Activated T-cell treated with anti-CD3 and anti-CD28 coated beads, Interleukin-2, amount 50 U/mL, for 48 hours (primary cell): ENCODE measurements at places on chromosomes 12 and 14.

DNA sequence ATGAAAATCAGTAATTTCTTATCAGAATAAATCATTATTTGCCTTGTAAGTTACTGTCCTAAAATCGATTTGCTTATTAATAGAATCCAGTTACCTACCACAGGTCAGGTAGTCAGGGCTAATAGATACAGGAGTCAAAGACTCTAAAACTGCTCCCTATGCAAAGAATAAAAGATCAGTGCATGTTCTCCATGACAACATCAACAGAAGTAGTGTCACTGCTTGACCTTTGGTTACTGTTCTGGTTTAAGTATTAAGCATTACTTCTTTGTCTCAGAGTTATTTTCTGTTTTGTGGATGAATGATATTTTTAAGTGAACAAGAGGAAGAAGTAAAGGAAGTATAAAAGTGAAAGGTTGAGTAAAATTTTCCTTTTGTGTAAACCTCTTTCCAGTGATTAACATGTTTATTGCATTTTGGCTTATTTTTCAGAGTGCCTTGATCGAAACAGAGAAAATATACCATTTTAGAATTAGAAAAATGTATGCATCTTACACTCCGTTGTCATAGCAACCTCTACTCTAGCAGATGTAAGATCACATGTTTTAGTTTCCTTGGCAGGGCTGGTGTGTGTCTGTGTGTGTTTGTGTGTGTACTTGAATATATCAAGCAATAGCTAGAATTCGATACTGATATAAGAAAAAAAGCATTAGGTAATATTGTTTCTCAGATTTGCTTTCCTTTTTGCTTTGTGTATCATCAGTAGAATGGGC, 44.7 kb downstream of the ABCD2 start:
- no peak for DNase-seq

GRCh38 chr12:114046236-114046998, 80.3 kb upstream of the RBM19 start:
- DNase-seq: no peak

DNA sequence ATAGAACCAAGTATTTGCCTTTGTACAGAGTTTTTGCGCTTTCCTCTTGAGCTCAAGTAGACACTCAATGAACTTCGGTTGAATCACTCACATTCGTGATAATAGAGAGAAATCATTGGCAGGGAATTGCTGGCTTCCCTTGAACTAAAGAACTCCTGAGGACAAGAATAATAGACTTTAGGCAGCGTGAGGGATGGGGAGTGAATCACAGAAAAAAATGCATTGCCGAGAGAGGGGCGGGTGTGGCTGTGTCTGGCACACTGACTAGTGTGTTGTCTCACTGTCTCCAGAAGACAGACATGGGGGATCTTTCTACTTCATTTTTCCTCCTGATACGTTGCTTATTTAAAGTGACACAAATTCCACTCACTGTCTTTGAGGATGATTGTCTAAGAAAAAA, 805.2 kb downstream of the BCL11B start:
- no peak for DNase-seq

DNA sequence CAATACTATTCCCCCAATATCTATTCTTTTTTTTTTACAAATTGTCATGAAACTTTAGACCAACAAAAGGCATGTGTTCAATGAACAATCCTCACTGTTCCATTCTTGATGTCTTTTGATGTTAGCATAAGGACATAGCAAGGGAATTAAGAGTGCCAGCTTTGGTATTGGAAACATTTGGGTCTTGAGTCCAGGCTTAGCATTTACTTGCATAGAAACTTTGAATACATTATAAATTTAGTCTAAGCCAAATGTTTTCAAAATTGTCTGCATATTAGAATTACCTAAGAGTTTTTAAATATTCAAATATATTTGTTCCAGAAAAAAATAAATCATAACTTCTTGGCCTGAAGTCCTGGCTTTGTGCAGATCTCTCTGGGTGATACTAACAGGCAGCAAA, 406.5 kb downstream of the LRFN5 start:
- no peak for DNase-seq

DNA sequence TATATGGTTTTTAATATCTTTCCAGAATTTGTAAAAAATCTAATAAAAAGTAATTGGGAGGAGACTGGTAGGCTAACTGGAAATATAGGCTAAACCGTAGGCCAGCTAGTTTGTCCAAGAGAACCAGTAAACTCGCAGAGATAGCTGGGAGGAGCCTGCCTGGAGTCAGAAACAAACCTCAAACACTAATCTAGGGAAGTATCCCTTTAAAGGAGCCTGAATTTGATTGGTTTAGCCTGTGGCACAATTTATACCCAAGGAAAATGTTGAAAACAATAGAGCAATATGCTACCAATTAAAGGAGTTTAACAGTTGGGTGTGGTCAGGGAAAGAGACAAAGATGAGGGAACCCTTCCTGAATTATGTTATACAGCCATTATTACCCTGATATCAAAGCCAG, 109.6 kb downstream of the EML5 start:
- DNase-seq: no peak

DNA sequence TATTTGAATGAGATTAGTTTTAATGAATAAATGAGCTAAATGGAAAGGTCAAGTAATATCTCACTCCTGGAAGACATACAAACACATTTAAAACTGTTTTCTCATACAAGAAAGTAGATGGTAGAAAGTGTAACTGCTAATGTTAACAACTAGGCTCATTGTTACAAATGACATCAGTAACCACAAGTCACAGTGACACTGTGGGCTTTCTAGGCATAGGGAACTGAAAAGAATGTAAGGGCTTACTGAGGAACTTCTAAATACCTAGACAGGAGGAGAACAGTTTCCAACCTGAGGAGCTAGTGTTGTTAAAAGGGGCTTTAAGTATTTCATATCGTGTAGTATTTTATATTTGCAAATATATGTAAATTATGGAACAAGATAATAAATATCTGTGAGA, 17.5 kb upstream of the ERGIC2 start:
- no peak for DNase-seq

DNA sequence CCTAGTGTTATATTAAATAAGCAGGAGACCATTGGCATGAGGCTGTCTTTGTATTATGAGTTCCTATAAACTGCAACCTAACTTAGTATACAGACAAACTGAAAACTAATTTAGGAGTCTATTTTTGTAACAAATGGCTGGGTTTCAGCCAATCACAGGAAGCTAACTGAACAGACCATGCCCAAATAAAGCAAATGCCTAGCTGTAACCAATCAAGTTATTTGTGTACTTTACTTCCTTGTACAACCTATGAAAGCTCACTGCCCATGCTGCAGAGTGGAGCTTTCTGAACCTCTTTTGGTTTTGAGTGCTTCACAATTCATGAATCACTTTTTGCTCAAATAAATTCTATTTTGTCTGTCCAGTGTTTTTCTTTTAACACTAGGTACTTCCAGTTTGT, 41.6 kb downstream of the GUCY2C start:
- DNase-seq: no peak

DNA sequence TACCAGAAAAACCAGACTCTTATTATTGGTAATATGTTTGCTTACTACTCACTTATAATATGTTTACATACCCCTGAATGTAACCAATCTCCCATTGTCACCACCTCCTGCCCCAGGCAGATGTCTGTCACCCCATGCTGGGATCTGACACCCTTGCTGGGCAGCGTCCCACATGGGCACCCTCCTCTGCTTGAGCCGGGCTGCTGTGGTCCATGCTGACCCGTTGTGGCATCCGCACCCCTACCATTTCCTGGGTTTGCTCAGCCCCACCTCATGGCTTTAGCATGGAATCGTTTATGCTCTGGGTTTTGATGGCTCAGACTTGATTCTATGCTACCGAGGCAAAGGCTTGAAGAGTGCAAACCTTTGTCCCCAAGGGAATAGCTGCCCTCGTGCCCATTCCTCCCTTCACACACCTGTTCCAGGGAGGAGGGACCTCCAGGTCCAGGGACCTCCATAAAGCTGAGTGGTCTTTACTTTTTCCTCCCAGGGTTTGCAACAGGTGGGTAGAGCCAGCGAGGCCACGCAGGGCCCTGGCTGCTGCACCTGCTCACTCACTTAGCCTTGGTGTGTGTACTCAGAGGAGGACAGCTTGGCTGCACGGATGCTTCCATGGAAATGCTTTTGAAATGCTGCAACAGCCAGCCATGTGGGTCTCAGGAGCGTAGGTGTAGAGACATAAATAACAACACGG, 68.7 kb downstream of the PRMT8 start:
- no peak for DNase-seq

DNA sequence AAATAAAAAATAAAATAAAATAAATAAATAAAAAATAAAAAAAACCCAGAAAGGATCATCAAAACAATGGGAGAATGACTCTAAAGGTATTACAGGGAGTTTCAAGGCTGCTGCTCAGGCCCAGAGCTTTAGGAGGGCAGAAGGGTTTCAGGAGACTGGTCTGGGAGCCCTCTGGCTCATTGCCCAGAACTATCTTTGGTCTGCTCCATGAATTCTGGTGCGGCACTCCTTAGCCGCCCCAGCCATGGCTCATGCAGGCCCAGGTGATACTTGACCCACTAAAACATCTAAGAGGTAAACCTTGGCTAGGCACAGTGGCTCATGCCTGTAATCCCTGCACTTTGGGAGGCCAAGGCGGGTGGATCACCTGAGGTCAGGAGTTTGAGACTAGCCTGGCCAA, 14.7 kb upstream of the TMED10 start:
- DNase-seq: no peak

DNA sequence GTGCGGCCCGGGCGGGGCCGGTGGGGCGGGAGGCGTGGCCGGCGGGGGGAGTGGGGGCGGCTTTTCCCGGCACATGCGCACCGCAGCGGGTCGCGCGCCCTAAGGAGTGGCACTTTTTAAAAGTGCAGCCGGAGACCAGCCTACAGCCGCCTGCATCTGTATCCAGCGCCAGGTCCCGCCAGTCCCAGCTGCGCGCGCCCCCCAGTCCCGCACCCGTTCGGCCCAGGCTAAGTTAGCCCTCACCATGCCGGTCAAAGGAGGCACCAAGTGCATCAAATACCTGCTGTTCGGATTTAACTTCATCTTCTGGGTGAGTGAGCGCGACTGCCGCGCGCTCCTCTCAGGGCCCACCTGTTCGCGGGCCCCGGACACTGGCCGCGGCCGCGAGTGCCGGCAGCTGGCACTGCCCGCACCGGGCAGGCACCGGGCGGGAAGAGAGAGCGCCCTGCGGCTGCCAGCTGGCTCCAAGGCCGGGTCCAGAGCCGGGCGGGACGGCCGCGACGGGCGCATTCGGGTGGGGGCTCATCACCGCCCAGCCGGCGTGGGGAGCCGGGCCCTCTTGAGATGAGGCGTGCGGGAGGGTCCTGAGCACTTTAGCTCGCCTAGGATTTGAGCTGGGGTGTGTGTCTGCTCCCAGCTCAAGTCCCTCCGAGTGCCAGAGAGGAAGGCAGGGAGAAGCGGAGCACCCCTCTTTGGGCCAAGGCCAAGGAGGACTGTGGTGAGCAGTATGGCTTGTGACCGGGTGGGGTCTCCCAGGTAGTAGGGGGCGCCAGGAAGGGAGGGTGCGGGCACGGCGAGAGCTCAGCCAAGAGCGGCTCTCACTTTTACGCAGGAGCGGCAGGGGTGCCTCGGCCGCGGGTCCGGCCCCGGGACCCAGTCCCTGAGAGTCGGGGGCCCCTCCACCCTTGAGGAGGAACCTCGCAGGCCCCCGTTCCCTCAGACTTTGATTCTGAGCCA, at the start of gene CD9:
TSS of gene CD9 (plus strand) at position 145 of the 957 bp plus-strand sequence. CDS start at position 245, 100 bp downstream.
- DNase-seq: peak; percentile 38

DNA sequence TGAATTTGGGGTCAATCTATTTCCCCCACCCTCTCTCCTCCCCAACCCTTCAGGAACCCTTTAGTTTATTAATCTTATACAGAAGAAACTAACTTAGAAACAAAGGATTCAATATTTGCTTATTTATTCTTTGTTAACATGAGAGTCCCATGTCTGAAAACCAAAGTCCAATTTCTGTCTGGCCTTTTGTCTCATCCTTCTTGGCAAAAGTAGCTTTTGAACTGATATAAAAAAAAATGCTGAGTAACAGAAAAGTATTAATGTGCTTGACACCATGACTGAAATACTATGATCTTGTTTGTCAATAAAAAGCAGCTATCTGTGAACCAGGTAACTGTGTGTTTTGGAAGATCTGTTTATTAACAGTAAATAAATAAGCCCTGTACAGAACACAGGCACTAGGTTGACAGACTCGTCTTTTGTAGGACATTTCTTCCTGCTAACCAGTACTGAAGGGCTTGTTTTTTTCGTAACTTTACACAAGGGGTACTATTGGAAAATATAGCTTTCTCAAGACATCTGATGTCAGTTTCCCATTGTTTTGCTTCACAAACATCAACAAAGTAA, 10.8 kb downstream of the PIGH start:
- DNase-seq: no peak

GRCh38 chr14:32374155-32374554, 45.1 kb downstream of the AKAP6 start:
- DNase-seq: no peak

DNA sequence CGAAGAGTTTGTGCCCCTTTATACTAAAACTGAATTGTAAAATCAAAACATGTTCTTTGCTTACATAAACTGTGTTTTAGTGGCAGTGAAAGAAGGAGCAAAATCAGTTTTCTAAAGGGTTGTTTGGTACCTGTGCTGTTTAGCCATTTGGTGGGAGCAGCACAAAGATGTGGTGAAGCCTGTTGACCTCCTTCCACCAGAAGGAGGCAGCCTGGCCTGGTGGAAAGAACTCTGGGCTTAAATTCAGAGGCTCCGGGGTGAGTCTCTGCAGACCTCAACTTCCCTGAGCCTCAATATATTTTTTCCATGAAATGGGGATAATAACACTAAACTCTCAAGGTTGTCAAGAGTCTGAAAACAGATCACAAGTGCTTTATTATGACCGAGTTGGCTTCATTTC, 502.5 kb downstream of the VRK1 start:
- DNase-seq: no peak

GRCh38 chr12:57262126-57262822, 11.3 kb upstream of the STAC3 start:
- no peak for DNase-seq

- DNase-seq: no peak
Observed at GRCh38 chr12:26748741-26749431, 84.1 kb downstream of the ITPR2 start.

DNA sequence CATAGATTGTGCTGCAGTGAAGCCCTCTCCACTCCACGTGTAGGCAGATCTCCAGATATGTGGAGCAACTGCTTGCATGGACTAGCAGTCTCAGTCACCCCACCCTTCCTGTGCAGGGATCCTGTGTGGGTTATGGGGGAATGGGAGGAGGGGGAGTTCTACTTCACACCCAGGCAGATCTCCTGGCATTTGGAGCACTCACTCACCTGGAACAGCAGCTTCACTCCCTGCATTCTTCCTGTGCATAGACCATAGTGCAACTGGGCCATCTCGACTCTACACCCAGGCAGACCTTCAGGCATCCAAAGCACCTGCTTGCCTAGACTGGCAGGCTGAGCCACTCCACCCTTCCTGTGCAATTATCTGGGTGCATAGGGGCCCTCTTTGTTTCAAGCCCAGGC, 96.0 kb upstream of the PCED1B start:
- no peak for DNase-seq

DNA sequence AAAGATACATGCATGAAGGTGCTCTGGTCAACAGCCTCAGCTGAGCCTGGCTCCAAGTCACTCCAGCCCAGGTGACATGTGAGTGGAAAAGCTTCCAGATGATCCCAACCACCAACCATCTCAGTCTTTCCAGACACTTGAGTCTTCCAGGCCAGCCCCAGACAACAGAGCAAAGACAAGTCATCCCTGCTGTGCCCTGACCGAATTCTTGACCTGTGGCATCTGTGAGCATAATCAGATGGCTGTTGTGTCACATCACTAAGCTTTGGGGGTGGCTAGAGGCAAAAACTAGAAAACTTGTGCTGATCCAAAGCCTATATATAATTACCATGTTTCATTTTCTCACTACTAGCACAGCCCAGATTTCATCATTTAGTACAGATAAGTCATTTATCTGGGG, 50.8 kb upstream of the ISM2 start:
- no peak for DNase-seq
